ENCODE measurements at places on chromosomes 11 and 22. TPM values are rescaled to one million over a fixed set of nuclear protein-coding genes. Genes with fewer than 3 reads are reported as not detected.

The PRG2 gene
- total RNA-seq: not detected

The APOL4 gene
- total RNA-seq: 0.37 TPM

The PIM3 gene
- total RNA-seq: 30.1 TPM

The DERL3 gene
- total RNA-seq: 0.53 TPM

The PHF21B gene
- total RNA-seq: not detected

The MGAT3 gene
- 0.40 TPM for total RNA-seq

The NCF4 gene
- total RNA-seq: not detected

The MS4A12 gene
- total RNA-seq: not detected

The DTX4 gene
- total RNA-seq: 4.8 TPM

The SLC6A5 gene
- total RNA-seq: not detected

The C11orf52 gene
- 1.1 TPM for total RNA-seq

The FAM180B gene
- total RNA-seq: not detected

The SCARF2 gene
- 22.6 TPM for total RNA-seq

The LRRC74B gene
- not detected for total RNA-seq

The IFITM10 gene
- total RNA-seq: 7.7 TPM

The GVQW3 gene
- total RNA-seq: 2.1 TPM

The STK33 gene
- total RNA-seq: 0.26 TPM

The PGA4 gene
- 0.06 TPM for total RNA-seq

The PGM2L1 gene
- 7.0 TPM for total RNA-seq

The RTN4R gene
- 0.13 TPM for total RNA-seq

The SEPTIN3 gene
- total RNA-seq: not detected

The APOL5 gene
- total RNA-seq: not detected

The KRTAP5-11 gene
- total RNA-seq: not detected

The CNTF gene
- total RNA-seq: 0.92 TPM

The OR5P2 gene
- total RNA-seq: not detected

The MYOD1 gene
- not detected for total RNA-seq

The TP53AIP1 gene
- total RNA-seq: not detected

The RTN4RL2 gene
- not detected for total RNA-seq

The GAB4 gene
- total RNA-seq: not detected

The APOA5 gene
- not detected for total RNA-seq

The CDC42EP2 gene
- total RNA-seq: 7.3 TPM

The SAA1 gene
- total RNA-seq: not detected

All from aortic smooth muscle cell (primary cell).